ENCODE measurements at places on chromosomes 6 and 20.

DNA sequence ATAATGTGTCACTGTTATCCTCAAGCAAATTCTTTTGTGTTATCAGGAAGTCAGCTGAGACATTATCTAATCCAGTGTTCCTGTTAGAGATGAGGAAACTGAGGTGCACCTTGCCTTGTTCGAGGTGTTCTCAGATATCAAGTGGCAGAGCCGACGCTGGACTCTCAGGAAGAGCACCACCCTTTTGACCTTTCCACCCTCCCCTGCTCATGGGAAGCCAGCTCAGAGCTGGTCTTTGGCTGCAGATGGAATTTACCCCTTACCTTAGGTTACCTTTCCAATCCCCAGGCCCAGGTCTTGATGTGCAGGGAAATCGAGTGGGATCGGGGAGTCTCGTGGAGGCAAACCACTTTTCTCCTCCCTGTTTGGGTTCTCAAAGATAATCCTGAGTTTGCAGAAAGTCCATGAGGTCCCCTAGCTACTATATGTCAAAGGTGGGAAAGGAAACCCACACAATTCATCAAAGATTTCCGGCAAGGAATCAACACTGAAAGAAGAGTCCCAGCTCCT lies 62.9 kb upstream of the PIM1 start:
- DNase-seq = no peak

- peak; percentile 58 for DNase-seq
Observed at GRCh38 chr6:88641178-88641903, 322.1 kb downstream of the RNGTT start.

DNA sequence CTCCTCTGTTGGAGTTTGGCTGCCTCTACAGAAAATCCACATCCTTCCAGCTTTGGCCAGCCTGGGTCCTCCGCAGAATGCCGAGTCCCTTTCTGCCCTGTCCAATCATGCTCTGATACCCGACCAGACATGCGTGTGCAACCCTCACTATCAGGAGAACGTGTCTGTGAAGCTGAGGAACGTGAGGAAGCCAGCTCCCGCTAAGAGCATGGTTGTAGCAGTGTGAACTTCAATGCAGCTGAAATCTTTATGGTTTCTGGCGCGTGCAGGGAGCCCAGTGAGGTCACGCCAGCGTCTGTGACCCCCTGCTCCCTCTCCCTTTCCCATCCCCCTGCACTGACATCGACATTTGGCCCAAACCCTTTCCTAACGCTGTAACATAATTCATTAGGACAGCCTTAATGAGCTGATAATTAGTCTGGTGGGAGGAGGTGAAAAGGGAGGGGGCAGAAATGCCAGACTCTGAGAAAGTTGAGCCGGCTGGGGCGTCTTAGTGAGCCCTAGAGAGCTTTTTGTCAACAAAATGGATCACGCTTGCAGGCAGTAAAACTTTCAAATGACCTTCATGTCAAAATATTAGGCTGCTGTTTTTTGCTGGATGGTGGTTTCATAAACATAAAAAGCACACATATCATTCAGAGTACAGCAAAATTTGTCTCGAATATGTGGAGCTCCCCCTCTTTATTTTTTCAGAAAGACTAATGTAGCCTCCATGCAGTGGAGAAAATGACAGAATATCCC lies 423.3 kb downstream of the QKI start:
- no peak for DNase-seq

DNA sequence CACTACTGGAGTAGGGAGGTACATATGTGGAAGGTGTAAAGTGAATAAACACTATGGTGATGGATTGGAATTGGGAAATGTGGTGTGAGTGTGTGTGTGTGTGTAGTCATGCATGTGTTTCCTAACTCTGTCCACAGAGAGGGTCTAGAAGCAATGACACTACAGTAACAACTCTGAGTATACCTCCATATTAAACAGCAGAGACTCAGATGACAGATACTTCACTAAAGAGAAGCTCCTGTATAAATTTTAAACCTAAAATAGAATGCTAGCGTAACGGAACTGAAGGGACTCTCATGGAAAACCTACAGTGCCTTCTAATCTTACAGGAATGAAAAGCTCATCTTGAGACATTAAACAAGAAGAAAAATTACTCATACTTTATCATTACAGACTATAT lies 150.5 kb downstream of the SLC16A10 start:
- DNase-seq = peak; percentile 36

DNA sequence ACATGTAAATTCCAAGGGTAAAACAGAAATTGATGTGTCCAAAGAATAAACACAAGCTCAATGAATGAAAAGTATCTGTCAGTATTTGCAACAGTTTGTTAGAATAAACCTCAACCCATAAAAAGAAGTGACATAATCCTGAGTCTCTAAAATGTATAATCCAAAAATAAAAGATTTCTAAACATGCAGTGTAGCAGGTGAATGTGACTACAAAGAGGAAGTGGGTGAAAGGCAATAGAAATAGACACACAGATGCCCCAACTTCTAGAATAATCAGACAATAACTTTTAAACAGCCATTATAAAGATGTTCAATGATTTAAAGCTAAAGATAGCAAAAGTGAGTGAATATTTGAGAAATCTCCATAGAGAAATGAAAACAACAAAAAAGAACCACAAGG lies 1009.2 kb upstream of the GJE1 start:
- DNase-seq = no peak

GRCh38 chr20:4067600-4068261 lies 52.4 kb upstream of the RNF24 start:
- DNase-seq = peak; percentile 71

DNA sequence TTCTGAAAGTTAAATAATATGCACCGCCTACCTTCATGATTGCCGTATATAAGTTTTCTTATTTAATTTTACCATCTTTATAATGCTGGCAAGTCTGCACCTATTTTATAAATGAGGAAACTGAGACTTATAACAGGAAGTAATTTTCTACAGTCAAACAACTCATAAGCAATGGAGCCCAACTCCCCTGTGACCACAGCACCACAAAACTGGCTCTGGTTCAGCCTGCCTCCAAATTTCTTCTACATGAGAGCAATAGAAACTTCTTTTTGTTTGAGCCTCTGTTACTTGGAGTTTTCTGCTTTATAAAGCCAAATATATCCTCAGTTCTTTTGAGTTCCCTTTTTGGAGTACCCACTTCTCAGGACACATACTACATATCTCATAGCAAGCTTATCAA lies 131.1 kb upstream of the HSF2 start:
- DNase-seq = no peak

- peak; percentile 85 for DNase-seq
Observed at GRCh38 chr6:82072751-82073150, 174.8 kb downstream of the IBTK start.

DNA sequence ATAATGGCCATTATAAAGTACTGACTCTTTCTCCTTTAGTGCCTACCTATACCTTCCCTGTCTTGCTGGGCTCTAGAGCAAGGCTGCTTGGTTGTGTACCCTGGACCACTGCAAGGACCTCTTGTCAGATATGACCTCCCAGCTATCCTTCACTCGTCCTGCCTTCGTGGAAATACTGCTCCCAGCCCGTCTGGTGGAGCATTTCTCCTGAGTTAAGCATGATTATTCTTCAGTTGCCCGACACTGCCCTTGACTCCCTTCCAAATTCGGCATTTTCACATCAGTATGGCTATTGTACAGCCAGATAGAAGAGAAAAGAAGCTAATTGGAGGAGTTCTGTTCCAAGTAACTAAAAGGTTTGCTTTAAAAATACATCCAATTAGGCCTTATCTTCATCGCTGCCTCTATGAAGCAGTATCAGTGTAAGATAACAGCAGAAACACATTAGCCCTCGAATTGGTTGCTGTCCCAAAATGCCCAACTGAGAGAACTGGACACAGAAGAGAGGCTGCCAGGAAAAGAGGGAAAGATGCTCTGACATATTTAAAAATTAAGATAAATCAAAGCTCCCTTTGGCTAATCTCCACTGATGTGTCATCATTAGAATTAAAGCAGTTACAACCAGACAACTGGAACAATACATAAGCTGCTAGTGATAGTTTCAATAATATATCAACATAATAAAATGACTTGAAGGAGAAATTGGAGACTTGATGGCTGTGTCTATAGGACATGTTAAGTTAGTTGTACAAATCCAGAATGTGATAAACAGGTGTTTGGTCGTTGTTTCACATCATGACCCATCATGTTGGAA lies 54.4 kb downstream of the OPRM1 start:
- no peak for DNase-seq

GRCh38 chr6:150686566-150686965 lies 86.9 kb downstream of the PLEKHG1 start:
- DNase-seq = no peak

GRCh38 chr6:169019727-169020491 lies 233.7 kb downstream of the THBS2 start:
- no peak for DNase-seq

GRCh38 chr20:32397567-32398084 lies 39.5 kb downstream of the ASXL1 start:
- DNase-seq = no peak

DNA sequence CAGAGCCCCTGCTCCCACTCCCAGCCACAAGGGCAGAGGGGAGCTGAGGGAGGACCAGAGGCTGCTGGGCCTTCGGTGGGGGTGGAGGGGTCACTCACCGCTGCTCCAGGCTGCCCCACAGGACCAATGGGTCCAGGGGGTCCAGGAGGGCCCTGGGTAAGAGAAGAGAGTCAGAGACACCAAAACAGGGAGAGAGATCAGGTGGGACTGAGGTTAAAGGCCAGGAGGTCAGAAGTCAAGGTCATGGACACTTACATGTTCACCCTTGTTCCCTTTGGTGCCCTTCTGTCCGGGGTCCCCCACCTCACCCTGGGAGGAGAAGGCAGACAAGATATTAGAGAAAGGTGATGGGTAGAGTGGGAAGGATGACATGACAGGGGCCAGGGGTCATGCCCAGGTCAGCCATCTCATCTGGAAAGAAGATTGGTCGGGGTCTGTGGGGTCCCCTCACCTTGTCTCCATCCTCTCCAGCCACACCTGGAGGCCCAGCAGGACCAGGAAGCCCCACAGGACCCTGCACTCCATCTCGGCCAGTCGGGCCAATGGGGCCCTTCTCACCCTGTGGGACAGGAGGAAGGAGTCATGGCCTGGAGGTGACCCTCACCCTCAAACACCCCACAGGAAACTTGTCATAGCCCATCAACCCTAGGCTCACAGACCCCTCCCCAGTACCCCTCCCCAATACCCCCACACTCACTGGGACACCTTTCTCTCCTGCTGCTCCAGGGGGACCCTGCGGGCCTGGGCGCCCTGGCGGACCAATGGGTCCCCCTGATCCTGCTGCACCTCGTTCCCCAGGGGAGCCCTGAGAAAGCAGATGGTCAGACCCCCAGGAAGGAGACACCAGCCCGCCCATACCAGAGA lies 21.0 kb downstream of the COL11A2 start:
- no peak for DNase-seq

DNA sequence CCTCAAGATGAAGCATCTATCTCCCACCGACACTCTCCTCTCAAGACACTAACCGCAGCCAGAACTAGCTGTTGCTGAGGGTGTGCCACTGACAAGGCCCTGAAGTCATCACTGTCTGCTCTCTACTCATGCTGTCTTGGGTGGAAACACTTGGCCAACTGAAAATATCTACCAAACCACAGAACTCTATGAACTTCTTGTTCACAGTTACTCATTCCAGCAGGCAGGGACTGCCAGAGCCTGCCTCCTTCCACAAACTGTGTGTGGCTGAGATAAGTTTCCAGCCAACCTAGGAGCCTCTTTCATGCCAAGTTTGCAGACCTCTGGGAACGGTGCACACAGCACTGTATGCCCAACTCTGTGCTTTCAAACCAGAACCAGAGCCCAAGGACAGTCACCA lies 45.5 kb upstream of the NXT1 start:
- DNase-seq = no peak

DNA sequence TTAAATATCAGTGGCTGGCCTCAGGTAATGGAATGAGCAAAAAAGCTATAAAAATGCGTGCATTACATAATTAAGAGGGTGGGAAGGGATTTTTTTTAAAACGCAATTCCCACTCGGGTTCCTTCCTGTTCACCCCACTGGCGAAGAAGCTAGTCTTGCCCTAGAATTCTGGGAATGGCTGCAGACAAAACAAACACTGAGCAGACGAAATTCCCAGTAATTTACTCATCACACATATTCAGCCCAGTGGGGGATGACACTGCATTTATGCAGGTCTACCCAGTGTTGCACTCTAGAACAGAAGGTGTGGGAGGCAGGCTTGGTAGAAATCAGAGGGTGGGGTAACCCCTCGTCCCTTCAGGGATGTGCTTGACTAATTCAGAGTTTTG lies 2695.0 kb upstream of the DEFB115 start:
- no peak for DNase-seq

DNA sequence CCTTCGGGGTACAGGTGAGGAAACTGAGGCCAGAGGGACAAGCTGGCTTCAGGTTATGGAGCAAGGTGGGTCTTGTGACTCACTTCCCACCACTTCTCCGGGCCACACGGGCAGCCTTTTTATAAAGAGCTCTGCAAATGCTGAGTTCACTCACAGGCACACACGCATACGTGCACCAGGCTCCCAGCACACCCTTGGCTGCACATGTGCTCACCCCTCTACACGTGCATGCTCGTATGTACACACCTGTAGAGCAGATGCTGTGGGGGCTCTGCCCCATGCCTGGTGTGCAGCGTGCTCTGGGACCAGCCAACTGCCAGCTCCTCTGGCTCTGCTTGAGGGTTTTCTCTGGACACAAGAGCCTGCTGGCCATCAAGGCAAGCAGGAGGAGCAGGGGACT lies 29.1 kb downstream of the VSTM2L start:
- no peak for DNase-seq

DNA sequence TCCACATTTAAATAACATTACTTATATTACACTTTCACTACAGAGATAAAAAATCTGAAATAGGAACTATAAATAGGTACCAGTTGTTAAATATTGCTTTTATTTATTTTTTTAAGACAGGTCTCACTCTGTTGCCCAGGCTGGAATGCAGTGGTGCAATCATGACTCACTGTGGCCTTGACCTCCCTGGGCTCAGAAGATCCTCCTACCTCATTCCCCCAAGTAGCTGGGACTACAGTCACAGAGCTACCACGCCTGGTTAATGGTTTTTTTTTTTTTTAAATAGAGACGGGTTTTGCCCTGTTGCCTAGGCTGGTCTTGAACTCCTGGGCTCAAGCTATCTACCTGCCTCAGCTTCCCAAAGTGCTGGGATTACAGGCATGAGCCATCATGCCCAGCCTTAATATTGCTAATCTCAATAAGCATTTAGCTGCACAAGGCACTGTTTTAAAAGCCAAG lies 17.3 kb downstream of the EEF1E1 start:
- DNase-seq = peak; percentile 85

DNA sequence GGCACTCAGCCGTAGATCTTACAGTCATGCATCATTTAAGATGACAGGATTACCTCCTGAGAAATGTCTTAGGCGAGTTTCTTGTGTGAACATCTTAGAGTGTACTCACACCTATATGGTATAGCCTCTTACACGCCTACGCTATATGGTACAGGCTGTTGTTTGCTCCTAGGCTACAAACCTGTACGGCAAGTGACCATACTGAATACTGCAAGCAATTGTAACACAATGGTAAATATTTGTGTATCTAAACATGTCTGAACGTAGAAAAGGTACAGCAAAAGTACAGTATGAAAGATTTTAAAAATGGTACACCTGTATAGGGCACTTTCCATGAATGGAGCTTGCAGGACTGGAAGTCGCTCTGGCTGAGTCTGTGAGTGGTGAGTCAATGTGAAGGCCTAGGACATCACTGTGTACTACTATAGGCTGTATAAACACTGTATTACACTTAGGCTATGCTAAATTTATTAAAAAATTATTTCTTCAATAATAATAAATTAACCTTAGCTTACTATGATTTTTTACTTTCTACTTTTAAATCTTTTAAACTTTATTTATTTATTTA lies 541 bp upstream of the IL20RA start:
- DNase-seq = no peak

GRCh38 chr6:15533379-15534026 lies 129.3 kb downstream of the DTNBP1 start:
- DNase-seq = peak; percentile 39

Measured in inflammatory macrophage treated with lipopolysaccharide for 4 hours (primary cell).